ENCODE measurements at places on chromosomes 13 and 19.

DNA sequence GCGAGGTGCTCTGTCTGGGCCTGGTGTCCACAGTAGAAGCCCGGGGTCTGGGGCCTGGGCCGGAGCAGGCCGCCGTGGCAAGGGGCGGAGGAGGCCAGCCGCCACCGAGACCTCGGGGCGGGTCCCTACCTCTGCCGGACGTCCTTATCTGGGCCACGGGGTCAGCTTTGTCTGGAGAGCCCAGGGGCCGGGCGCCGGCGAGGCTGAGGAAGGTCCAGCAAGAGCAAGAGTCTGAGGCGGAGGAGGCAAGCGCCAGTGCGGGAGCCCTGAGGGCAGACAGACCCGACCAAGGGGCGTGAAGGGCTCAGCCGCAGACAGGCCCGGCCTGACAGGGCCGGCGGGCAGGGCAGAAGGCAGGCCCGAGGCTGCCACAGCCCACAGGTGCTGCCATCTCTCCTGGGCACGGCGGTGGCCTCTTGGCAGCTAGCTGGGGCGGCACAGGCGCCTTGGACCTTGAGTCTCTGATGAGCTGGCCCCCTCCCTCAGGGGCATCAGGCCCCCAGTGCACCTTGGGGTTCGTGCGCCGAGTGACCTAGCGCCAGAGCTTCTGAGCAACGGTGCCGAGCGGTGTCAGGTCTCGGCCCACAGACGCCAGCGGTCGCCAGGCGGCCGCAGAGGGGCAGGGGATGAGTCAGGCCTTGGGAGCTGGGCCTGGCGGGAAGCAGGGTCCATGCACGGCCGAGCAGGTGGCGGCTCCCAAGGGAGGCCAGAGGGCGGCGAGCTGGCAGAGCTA is 19.1 kb upstream of the AKAP8 start:
- DNase-seq, result no peak

- DNase-seq, result no peak
These were observed 166.1 kb downstream of the SLC7A1 start for GRCh38 chr13:29429286-29429900.

DNA sequence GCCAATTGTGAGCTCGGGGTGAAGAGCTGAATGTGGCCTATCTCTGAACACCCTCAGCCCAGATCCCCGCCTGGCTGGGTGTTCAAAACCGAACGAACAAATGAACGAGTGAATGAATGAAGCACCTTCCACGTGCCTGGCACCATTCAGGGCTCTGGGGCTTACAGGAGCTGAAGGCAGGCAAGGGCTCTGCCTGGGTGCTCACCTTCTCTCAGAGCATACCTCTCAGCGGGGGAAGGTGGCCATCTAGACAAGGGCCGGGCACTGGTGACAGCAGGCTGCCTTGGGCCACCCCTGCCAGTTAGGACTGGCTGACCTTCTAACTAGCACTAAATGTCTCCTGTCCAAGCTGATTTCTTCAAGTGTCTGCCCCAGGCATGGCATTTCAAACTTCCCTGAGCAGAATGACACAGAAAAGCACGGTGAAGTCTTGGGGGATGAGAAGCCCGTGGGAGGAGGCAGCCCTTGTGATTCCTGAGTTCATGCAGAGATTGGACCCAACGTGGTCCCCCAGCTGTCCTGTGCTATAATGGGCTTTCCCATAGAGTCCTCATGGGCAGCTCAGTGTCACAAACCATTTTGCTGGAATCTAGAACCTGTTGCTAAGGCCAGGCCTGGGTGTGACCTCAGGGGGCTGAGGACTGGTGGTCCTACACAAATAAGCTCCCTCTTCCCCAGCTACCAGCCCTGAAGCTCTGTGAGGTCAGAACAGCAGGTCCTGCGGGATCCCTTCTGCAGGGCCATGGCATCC is 27.9 kb upstream of the VSTM2B start:
- no peak for DNase-seq

- no peak for DNase-seq
These were observed 2.7 kb downstream of the CYP4F3 start for GRCh38 chr19:15643387-15643786.

- DNase-seq, result no peak
These were observed 23.2 kb downstream of the STOML3 start for GRCh38 chr13:38967446-38967845.

DNA sequence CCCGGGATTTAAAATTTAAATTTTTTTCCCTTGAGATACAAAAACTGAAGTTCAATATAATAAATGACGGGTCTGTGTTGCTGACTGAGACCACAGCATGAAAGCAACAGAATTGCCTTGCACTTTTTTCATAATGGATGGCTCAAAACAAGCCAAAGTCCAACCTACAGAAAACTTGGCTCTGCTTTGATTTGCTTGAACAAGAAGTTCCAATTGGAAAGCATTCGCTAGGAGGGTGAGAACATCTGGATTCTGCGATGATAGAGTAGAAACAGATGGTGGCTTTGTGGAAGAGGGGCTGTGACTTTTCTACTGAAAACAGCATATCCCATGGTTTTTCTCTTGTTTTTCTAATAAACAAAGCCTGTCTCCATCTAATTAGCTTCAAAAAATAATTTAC is 46.4 kb downstream of the THSD1 start:
- no peak for DNase-seq

- DNase-seq, result no peak
These were observed 14.0 kb downstream of the CD70 start for GRCh38 chr19:6576869-6577475.

- DNase-seq, result peak; percentile 43
These were observed 15.3 kb upstream of the MAP1S start for GRCh38 chr19:17703824-17704463.

DNA sequence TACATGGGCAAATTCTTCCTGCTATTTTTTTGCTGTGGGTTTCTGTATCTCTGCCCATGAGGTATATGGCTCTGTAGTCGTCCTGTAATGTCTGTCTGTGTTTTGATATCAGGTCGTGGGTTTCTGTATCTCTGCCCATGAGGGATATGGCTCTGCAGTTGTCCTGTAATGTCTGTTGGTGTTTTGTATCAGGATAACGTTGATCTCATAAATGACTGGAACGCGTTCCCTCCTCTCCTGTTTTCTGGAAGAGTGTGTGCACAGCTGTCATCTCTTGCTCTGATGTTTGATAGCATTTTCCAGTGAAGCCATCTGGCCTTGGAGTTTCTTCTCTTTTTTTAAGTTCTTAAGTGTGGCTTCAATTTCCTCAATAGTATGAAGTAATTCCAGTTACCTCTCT is 57.2 kb downstream of the SOX1 start:
- DNase-seq, result no peak

GRCh38 chr13:20353973-20354372 is 121.9 kb upstream of the GJB6 start:
- DNase-seq, result no peak

Measured in cerebellar cortex (tissue), 1 donor.